Transverse colon (tissue), 4 donors: ENCODE measurements at places on chromosomes 6 and 20. TPM values are rescaled to one million over a fixed set of nuclear protein-coding genes. Genes with fewer than 3 reads are reported as not detected.

DNA sequence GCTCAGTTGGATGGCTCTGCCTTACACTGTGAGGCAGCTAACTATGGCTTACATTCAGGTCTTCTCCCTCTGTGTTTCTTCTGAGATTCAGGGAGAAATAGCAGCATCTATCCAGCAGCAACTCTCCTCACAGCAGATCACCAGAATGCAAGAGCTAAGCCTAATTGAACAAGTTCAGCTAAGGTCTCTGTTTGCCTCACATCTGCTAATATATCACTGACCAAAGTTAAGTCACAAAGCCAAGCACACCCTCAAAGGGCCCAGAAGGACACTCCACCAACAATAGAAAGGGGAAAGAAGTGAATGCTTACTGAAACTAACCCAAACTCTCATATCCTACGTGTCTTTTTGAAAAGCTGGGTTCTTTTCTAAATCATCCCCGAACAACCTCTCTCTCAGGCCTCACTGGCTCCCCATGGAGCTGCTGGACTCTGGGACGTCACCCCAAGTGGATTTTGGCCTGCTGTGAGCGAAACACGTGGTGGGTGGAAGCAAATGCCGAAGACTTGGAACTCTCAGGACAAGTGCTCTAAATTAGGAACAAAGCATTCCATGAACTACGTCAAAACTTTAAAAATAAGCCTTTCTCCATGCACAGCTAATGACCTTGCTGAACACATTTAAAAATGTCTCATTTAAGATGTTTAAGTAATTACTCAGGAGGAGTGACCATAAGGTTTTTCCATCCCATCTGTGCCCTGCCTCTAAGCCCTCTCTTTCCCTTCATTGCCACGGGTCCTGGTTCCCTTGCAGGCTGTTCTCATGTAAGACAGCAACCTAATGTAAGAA is 167.5 kb upstream of the PLCB4 start:
- no peaks in the 10 kb centered on the region for H3K4me1 ChIP-seq
- H3K4me3 ChIP-seq, result no peak overlapping the region
- H3K27ac ChIP-seq, result peak overlapping the region; percentile 24
- H3K36me3 ChIP-seq, result no peaks in the 10 kb centered on the region
- no peaks in the 10 kb centered on the region for H3K27me3 ChIP-seq

GRCh38 chr6:51619042-51619799 is 468.2 kb downstream of the PKHD1 start:
- no peaks in the 10 kb centered on the region for H3K36me3 ChIP-seq
- H3K27me3 ChIP-seq, result no peaks in the 10 kb centered on the region
- no peak for DNase-seq

DNA sequence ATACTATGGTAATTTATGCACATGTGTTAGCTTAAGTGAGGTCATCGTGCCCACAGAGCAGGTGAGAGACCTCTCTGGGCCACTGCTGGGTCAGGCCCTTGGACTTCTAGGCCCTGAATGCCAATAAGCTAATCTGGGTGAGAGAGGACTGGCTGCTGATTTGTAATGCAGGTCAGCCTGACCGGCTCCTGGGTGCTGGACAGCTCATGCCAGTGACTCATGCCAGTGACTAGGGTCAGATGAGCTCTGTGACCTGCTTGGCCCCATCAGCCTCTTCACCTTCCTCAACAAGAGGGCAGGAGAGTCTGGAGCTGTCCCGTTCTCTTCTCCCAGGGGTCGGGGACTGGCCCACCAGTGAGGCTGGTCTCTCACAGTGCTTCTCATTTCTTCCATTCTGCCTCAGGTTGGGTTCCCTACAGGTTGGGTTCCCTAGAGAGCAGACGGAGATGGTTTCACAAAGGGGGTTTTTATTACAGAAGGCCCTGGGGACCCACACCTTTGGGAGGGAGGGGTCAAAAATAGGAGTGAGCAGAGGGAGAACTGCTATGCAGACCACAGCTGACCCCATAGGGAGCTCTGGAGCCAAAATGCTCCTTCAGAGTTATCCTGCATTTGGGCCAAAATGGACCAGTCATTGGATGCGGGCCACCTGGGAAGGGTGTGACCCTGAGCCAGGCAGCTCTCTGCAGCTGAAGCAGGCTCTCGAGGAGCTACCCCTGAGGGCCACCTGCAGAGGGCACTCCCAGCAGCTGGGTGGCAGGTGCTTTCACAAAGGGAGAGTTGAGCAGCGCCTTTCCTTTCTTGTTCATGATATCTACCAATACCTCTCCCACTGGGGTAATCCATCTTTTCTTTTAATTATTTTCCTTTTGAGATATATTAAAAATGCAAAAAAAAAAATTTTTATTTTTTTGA is 2.2 kb upstream of the OXT start:
- H3K4me1 ChIP-seq, result peaks cover 12% of the 10 kb centered on the region
- H3K36me3 ChIP-seq, result no peaks in the 10 kb centered on the region
- peaks cover 31% of the 10 kb centered on the region for H3K27me3 ChIP-seq
- no peak overlapping the region for H3K27ac ChIP-seq
- no peak for DNase-seq

GRCh38 chr6:56242346-56242745 is 5.0 kb downstream of the COL21A1 start:
- DNase-seq, result no peak
- H3K4me1 ChIP-seq, result peaks cover 9% of the 10 kb centered on the region
- no peak overlapping the region for H3K4me3 ChIP-seq
- peaks cover 3% of the 10 kb centered on the region for H3K27me3 ChIP-seq
- no peaks in the 10 kb centered on the region for H3K36me3 ChIP-seq

DNA sequence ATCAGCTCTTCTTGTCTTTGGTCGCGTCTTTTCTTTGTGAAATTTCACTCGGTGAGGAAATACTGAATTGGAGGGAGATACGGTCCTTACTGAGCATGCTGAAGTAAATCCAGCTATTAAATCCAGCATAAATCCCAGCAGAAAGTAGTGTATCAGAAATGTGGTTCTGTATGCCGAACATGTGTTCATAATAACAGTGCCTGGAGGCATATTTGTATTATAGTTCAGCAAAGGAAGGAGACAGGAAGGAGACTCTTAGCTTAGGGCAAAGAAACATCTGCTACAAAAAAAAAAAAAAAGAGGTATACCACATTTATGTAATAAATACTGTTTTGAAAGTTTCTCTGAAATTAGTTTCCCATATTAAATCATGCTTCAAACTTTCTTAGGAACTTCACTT is 211.8 kb downstream of the PLCB4 start:
- no peaks in the 10 kb centered on the region for H3K27me3 ChIP-seq
- no peak for DNase-seq
- H3K4me1 ChIP-seq, result no peaks in the 10 kb centered on the region
- no peak overlapping the region for H3K27ac ChIP-seq

- H3K4me3 ChIP-seq, result no peak overlapping the region
- DNase-seq, result no peak
- H3K27me3 ChIP-seq, result no peaks in the 10 kb centered on the region
Measured at GRCh38 chr6:31035862-31036497, 25.7 kb downstream of the MUC22 start.

DNA sequence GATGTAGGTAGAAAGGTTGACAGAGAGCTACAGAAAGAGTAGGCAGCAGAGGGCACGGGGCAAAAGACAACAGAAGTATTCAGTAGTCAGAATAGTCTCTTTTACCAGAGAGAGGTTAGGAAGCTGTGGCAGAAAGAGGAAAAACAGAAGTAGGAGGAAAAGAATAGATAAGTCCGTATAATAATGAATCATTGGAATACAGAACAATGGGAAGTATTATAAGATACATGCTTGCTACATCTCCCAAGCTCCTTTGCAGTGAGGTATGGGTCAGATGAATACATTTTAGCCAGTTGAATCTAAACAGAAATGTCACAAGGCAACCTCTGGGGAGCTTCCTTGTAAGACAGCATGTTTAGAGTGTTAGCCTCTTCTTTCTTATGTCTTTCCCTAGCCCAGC is 570.5 kb upstream of the CITED2 start:
- DNase-seq, result no peak
- no peaks in the 10 kb centered on the region for H3K36me3 ChIP-seq
- H3K27me3 ChIP-seq, result no peaks in the 10 kb centered on the region

GRCh38 chr6:11279284-11279689 is 46.8 kb upstream of the NEDD9 start:
- peak overlapping the region; percentile 6 for H3K27ac ChIP-seq
- no peak overlapping the region for H3K4me3 ChIP-seq
- no peaks in the 10 kb centered on the region for H3K36me3 ChIP-seq

GRCh38 chr20:61937963-61938838 is 127.5 kb downstream of the TAF4 start:
- no peaks in the 10 kb centered on the region for H3K4me1 ChIP-seq
- DNase-seq, result no peak
- peaks cover 12% of the 10 kb centered on the region for H3K27me3 ChIP-seq
- no peak overlapping the region for H3K4me3 ChIP-seq

DNA sequence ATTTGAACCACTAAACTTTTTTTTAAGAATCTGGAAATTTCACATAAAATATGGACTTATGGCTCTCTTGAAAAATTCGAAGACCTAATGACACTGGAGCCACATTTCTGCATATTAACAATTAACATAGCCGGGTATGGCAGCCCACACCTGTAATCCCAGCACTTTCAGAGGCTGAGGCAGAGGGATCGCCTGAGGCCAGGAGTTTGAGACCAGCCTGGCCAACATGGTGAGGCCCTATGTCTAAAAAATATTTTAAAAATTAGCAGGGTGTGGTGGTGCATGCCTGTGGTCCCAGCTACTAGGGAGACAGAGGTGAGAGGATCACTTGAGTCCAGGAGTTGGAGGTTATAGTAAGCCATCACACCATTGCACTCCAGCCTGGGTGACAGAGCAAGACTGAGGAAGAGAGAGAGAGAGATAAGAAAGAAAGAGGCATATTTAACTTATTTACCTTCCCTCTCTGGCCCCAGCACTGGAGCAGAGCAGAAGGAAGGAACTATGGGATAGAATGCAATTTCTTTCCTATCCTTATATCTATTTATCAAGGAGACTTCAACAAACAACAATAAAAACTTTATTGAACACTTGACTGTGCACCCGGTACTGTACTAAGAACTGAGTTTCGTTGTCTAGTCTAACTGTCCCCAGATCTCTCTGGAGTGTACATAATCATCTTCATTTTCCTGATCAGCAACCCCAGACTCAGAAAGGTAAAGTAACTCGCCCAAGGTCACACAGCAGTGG is 63.6 kb upstream of the EYA2 start:
- H3K27ac ChIP-seq, result no peak overlapping the region
- no peaks in the 10 kb centered on the region for H3K4me1 ChIP-seq
- no peak for DNase-seq
- H3K27me3 ChIP-seq, result no peaks in the 10 kb centered on the region
- H3K4me3 ChIP-seq, result no peak overlapping the region

GRCh38 chr6:106600329-106600728 is 29.0 kb downstream of the RTN4IP1 start:
- no peaks in the 10 kb centered on the region for H3K36me3 ChIP-seq
- H3K4me3 ChIP-seq, result no peak overlapping the region
- DNase-seq, result no peak
- no peaks in the 10 kb centered on the region for H3K27me3 ChIP-seq

- no peaks in the 10 kb centered on the region for H3K36me3 ChIP-seq
- DNase-seq, result no peak
- H3K4me1 ChIP-seq, result peaks cover 11% of the 10 kb centered on the region
- H3K4me3 ChIP-seq, result no peak overlapping the region
- no peaks in the 10 kb centered on the region for H3K27me3 ChIP-seq
Measured at GRCh38 chr20:50844430-50845100, 49.7 kb downstream of the BCAS4 start.

DNA sequence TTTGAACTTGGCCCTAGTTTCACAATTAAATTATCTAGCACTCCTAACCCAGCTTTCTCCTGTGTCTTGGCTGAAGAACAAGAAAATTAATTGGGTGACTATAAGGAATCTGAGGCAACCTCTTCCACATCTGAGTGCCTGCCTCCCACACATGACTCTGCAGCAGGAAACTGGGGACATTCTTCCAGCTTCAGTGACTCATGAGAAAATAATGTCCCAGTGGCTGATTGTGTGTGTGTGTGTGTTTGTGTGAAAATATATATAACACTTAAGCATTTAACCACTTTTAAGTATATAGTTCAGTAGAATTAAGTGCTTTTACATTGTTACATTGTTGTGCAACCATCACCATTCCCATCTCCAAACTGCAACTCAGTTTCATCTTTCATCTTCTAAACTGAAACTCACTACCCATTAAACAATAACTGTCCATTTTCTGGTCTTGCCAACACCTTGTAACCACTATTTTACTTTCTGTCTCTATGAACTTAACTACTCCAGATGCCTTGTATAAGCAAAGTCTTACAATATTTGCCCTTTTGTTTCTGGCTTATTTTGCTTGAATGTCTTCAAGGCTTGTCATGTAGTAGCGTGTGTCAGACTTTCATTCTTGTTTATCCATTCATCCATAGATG is 8.7 kb downstream of the TRIM38 start:
- DNase-seq, result no peak
- peaks cover 4% of the 10 kb centered on the region for H3K4me1 ChIP-seq
- no peaks in the 10 kb centered on the region for H3K27me3 ChIP-seq
- H3K27ac ChIP-seq, result no peak overlapping the region
- H3K36me3 ChIP-seq, result peaks cover 3% of the 10 kb centered on the region

- no peak overlapping the region for H3K4me3 ChIP-seq
- no peaks in the 10 kb centered on the region for H3K36me3 ChIP-seq
- H3K27ac ChIP-seq, result no peak overlapping the region
- no peaks in the 10 kb centered on the region for H3K27me3 ChIP-seq
- H3K4me1 ChIP-seq, result no peaks in the 10 kb centered on the region
Measured at GRCh38 chr6:24809728-24810127, 11.0 kb upstream of the ARMH2 start.

GRCh38 chr20:13149371-13150105 is 71.5 kb upstream of the ISM1 start:
- no peak overlapping the region for H3K4me3 ChIP-seq
- DNase-seq, result no peak
- no peaks in the 10 kb centered on the region for H3K27me3 ChIP-seq
- H3K27ac ChIP-seq, result no peak overlapping the region
- H3K36me3 ChIP-seq, result no peaks in the 10 kb centered on the region

GRCh38 chr6:72721346-72721745 is 99.5 kb downstream of the KCNQ5 start:
- no peak for DNase-seq
- no peak overlapping the region for H3K4me3 ChIP-seq
- no peaks in the 10 kb centered on the region for H3K36me3 ChIP-seq
- no peak overlapping the region for H3K27ac ChIP-seq
- no peaks in the 10 kb centered on the region for H3K4me1 ChIP-seq

- peaks cover 53% of the 10 kb centered on the region for H3K4me1 ChIP-seq
- peak overlapping the region; percentile 49 for H3K27ac ChIP-seq
- no peak overlapping the region for H3K4me3 ChIP-seq
- H3K27me3 ChIP-seq, result no peaks in the 10 kb centered on the region
- peaks cover 6% of the 10 kb centered on the region for H3K36me3 ChIP-seq
- DNase-seq, result peak; percentile 27
Measured at GRCh38 chr20:1368448-1369199, 24.2 kb downstream of the FKBP1A start.

- no peak overlapping the region for H3K27ac ChIP-seq
- no peak for DNase-seq
- no peak overlapping the region for H3K4me3 ChIP-seq
Measured at GRCh38 chr20:64082126-64082731, 2.0 kb downstream of the LKAAEAR1 start.

The METTL24 gene
- total RNA-seq, result 59.9 TPM

The TRPC4AP gene
- 70.3 TPM for total RNA-seq

The MCCD1 gene
- total RNA-seq, result not detected

The DACT2 gene
- 2.4 TPM for total RNA-seq

The DBNDD2 gene
- 74.5 TPM for total RNA-seq

The CTCFL gene
- not detected for total RNA-seq

The MCHR2 gene
- not detected for total RNA-seq

The RIPOR2 gene
- 7.5 TPM for total RNA-seq

The THEMIS gene
- total RNA-seq, result 5.6 TPM

The HLA-DMB gene
- total RNA-seq, result 20.8 TPM

The GTSF1L gene
- not detected for total RNA-seq

The RBM24 gene
- 4.8 TPM for total RNA-seq

The HRH3 gene
- total RNA-seq, result not detected

The ANKRD66 gene
- total RNA-seq, result not detected

The NOTCH4 gene
- total RNA-seq, result 24.3 TPM

The PRICKLE4 gene
- 52.0 TPM for total RNA-seq
